Eye (tissue), 1 donor: ENCODE measurements at places on chromosomes 1 and 21.

- DNase-seq = peak; percentile 12
Measured at GRCh38 chr21:29181799-29182470, 51.5 kb downstream of the MAP3K7CL start.

GRCh38 chr21:18424276-18424675, 20.7 kb upstream of the TMPRSS15 start:
- no peak for DNase-seq

DNA sequence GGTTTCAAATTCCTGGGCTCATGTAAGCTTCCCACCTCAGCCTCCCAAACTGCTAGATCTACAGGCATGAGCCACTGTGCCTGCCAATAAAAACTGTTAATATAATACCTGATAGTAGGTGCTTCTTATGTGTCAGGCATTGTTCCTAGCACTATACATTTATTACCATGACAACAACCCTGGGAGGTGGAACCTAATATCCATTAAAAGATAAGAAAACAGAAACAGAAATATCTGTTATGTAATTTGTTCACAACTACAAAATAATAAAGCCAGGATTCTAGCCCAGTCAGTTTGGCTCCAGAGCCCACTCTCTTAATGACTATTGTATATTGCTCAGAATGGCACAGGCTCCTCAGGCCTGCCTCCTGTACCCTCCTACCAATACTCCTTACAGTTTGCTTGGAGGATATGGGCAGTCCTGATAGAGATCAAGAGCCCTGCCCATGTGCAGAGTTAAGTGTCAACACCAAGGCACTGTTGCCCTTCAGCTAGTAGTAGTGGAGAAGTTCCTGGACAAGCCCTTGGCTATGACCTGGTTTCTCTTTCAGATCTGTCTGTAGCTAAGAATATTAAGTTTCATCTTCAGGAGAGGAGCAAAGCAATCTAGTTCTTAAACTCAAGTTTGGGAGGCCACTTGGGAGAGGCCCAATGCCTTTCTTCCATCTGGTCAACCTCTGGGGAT, 22.4 kb downstream of the RPL5 start:
- no peak for DNase-seq

- no peak for DNase-seq
Measured at GRCh38 chr1:201636510-201636971, 97.6 kb downstream of the NAV1 start.

- DNase-seq = no peak
Measured at GRCh38 chr1:103087256-103087655, 21.1 kb downstream of the COL11A1 start.

DNA sequence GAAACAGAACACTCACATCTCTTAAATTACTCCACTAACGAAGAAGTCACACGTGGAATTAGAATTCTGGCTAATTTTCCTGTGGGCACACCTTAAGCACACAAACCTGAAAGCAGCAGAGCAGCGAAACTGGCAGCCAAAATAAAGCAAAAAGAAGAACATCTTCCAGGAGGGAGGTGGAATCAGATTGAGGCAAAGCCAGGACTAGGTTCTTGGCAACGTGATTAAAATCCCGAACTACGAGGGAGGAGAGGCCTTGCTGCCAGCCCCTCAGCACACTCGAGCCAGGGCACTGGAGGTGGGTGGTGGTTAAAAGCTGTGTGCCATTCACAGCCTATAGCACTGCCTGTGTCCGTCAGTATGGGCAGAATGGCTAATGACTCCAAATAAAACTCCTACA, 58.0 kb downstream of the HIVEP3 start:
- DNase-seq = no peak

DNA sequence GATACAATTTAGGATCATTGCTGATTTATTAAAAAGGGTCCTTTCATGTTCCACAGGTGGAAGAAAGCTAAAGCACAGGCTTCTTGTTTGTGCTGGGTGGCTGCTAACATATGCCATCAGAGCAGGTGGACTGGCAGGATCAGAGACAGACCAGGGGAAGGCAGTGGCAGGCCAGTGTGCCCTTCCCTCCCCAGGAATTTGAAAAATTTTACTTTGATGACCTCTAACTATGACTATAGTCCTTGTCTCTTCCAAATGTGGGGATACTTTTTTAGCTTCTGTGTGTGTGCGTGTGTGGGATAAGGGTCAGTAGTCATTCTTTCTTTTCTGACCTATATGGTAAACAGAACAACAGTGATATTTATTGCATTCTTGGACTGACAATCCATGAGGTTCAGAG, 49.9 kb downstream of the LHX9 start:
- DNase-seq = no peak

DNA sequence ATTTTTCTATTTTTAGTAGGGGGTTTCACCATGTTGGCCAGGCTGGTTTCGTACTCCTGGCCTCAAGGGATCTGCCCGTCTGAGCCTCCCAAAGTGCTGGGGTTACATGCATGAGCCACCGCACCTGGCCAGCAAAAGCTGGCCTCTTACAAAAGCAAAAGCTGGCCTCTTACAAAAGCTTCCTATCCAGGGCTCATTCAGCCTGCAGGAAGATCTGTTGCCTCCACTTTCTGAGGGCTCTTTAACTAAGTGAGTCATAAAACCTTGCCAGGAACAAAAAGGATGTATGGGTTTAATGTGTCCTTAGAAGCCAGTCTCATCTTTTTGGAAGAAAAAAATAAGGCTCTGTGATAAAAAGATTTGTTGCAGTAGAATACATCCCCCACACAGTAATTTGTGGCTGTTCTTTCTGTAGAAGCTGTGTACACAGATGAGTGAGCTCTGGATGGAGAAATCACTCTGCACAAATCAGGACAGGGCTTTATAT, 15.0 kb downstream of the HTR1D start:
- no peak for DNase-seq

- DNase-seq = no peak
Measured at GRCh38 chr1:41733021-41733420, 185.7 kb downstream of the HIVEP3 start.

- no peak for DNase-seq
Measured at GRCh38 chr1:153343040-153343681, 5.5 kb downstream of the PGLYRP4 start.

DNA sequence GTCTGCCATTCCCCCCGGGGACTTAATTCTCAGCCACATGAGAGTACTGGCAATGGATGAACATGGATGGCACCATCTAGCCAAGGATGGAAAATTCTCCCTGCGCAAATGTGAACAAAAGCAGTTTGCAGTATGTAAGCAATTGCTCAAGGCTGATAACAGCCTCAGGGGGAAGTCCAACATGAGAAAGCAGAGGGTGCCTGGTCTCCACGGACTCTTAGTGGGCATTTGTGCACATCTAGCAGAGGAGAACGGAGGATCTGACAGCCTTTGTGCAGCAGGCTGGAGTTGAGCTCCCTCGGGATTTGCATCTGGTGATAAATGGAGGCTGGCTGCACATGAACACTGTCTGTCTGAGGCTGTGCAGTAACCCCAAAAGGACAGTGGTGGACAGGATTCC, 13.9 kb upstream of the OLIG1 start:
- DNase-seq = no peak

DNA sequence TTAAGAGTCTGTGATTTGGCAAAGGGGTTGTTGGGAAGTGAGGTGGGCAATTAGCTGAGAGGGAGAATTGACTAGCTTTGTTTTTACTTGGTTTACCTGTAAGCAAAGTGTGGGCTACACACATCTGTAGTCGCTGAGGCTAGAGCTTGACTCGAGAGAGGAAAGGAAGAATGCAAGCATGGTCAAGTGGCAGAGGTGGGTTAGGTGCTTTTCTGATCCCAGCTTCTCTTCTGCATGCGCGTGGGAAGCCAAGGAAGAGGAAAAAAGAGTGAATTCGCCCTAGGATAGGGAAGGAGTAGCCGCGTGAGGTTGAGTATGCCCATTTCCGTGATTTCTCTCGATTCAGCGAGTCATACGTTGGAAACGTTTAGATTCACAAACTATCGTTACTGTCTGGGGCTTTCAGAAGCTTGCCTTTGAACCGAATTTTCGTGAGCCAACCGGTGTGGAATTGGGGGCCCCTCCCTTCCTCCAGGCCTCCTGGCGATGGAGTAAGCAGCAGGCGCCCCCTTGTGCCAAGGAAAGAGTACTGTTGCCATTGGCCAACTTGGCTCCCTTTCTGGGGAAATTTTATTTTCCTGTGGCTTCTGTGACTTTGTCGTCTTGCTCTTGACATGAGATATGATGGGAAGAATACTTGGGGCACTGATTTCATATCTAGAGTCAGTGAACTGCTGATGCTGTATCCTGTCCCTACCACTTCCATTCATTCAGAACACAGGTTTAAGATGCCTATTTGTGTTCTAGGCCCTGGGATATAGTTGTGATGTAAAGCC, 1.3 kb downstream of the PIGV start:
- peak; percentile 94 for DNase-seq
